ENCODE measurements at places on chromosomes 5 and 9. TPM values are rescaled to one million over a fixed set of nuclear protein-coding genes. Genes with fewer than 3 reads are reported as not detected.

GRCh38 chr9:109320331-109320741 lies 523 bp downstream of the EPB41L4B start:
- no peak overlapping the region for H3K27ac ChIP-seq
- H3K27me3 ChIP-seq: peaks cover 47% of the 10 kb centered on the region
- H3K4me1 ChIP-seq: peaks cover 11% of the 10 kb centered on the region
- no peak for DNase-seq
- no peak overlapping the region for H3K4me3 ChIP-seq

- no peak overlapping the region for H3K4me3 ChIP-seq
- H3K27ac ChIP-seq: no peak overlapping the region
- DNase-seq: no peak
- no peaks in the 10 kb centered on the region for H3K27me3 ChIP-seq
These were observed 1.6 kb downstream of the STKLD1 start for GRCh38 chr9:133377721-133378216.

GRCh38 chr5:88190106-88190834 lies 78.4 kb downstream of the TMEM161B start:
- DNase-seq: no peak
- no peak overlapping the region for H3K27ac ChIP-seq

DNA sequence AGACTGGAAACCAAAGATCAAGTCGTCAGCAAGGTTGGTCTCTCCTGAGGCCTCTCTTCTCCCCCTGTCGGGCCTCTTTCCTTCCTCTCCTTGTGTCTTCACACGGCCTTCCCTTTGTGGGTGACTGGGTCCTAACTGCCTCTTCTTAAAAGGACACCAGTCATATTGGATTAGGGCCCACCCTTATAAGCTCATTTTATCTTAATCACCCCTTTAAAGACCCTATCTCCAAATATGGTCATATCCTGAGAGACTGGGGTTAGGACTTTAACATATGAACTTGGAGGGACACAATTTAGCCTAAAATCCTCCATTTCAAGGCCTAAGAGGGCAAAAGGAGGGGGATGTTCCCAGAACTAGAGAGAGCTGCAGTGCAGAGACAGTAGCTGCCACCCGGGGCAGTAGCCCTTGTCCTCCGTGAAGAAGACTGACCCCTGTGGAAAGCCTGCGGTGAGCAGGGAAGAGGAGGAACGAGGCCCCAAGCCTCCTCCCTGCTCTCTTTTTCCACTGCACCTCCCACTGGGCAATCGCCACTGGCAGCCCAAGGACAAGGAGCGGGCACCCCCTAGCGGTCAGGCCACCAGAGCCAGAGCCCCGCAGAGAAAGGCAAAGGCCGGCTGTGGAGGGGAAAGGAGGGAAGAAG lies 34.9 kb downstream of the CFAP90 start:
- DNase-seq: peak; percentile 84
- no peak overlapping the region for H3K4me3 ChIP-seq
- no peak overlapping the region for H3K27ac ChIP-seq
- peaks cover 2% of the 10 kb centered on the region for H3K4me1 ChIP-seq
- H3K36me3 ChIP-seq: no peaks in the 10 kb centered on the region
- peaks cover 36% of the 10 kb centered on the region for H3K27me3 ChIP-seq

DNA sequence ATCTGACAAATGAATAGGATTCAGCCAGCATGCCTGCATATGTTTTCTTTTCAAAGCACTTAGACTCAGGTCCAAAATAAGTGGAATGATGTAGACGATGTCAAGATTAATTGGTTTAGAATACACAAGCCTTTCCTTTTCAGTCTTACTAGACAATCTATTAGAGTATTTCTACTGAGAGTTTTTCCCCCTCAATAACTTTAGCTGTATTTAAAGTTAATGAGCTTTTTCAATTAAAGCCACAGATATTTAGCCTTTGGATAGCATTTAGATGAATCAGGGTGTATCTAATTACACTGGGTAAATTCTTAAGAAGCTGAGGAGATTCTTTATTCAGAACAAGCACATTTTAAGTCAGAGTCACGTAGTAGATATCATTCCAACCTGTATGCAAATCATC lies 198.7 kb upstream of the MPDZ start:
- no peaks in the 10 kb centered on the region for H3K27me3 ChIP-seq
- no peak overlapping the region for H3K4me3 ChIP-seq
- peaks cover 4% of the 10 kb centered on the region for H3K36me3 ChIP-seq
- no peak for DNase-seq
- H3K4me1 ChIP-seq: peaks cover 5% of the 10 kb centered on the region
- H3K27ac ChIP-seq: no peak overlapping the region

DNA sequence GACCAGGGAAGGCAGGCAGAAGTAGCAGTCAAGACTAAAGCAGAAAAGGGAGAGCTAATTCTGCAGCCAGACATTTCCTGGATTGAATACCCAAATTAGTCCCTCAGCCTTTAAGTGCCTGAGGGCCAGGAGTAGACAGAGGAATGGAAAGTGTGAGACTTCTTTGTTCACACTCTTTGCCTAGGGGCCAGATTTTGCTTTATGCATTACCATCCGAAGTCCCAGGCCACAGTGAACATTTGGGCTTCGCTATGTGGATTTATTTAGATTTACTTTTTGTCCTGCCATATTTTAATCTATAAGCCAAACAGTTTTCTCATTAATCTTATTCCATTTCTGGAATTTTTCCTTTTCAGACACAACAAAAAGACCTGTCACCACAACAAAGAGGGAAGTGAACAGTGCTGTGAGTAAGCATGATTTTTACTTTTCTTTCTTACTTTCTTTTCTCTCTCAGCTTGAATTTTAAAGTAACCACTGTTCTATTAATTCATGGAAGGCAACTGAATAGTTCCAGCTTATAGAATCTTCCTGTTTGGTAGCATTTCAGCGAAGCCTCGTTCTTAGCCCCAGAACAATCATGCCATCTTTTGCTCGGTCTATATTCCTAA lies 52.6 kb downstream of the PDCD1LG2 start:
- no peak overlapping the region for H3K27ac ChIP-seq
- no peak overlapping the region for H3K4me3 ChIP-seq
- H3K4me1 ChIP-seq: no peaks in the 10 kb centered on the region
- DNase-seq: no peak

DNA sequence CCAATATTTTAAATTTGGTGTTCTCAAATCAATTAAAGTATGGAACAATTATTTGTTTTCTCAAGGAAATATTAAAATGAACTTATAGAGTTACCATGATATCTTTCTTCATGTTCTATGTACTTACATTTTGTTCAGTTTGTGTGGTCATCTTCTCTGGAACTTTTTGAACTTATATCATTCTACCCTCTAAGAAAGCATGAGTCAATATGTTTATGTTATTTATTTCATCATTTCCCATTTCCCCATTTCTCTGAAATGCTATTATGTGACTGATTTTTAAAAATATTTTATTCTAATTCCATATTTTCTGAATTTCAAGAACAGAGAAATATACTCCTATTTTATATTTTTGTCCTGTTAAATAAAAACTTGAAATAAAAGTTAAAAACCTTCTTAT lies 123.5 kb upstream of the ACOT12 start:
- H3K27ac ChIP-seq: no peak overlapping the region
- no peak for DNase-seq
- no peak overlapping the region for H3K4me3 ChIP-seq
- H3K27me3 ChIP-seq: no peaks in the 10 kb centered on the region

Gene HSPB3
- total RNA-seq: not detected
